Forelimb muscle (tissue), 1 donor: ENCODE measurements at places on chromosomes 11 and 22. TPM values are rescaled to one million over a fixed set of nuclear protein-coding genes. Genes with fewer than 3 reads are reported as not detected.

Gene TRPT1
- 69.1 TPM for polyA plus RNA-seq

GRCh38 chr11:95849087-95849825, 59.0 kb downstream of the CEP57 start:
- DNase-seq = peak; percentile 13

DNA sequence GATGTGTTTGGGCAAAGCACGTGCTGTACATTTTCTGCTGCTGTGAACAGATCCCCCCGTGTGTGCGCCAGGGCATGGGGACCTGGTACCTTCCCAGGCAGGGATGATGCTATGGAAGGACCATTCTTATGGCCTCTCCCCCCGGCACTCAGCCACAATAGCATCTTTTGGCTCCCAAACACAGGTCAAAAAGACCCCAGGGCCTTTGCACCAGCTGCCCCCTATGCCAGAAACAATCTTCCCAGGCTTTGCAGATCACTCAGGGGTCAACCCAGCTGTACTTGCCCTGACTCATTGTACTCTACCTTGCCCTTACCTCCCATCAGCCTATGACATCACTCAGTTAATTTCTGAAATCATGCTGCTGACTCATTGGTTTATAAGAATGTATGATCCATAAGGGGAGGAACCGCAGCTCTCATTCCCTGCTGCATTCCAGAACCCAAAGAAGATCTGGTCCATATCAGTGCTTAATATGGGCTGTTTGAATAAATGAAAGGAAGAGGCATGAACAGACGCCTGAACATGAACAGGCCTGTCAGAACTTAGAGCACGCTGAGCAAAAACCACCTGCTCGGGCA, 100.7 kb downstream of the CELSR1 start:
- no peak for DNase-seq

DNA sequence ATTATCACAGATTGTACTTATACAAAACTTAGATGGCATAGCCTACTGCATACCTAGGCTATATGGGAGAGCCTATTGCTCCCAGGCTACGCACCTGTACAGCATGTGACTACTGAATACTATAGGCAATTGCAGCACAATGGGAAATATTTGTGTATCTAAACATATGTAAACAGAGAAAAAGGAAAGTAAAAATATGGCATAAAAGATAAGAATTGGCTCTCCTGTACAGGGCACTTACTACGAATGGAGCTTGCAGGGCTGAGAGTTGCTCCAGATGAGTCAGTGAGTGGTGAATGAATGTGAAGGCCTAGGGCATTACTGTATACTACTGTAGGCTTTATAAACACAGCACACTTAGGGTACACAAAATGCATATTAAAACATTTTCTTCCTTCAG, 13.2 kb downstream of the APOL6 start:
- DNase-seq = no peak

Gene C11orf87
- 0.06 TPM for polyA plus RNA-seq
